ENCODE measurements at places on chromosomes 6 and 20. TPM values are rescaled to one million over a fixed set of nuclear protein-coding genes. Genes with fewer than 3 reads are reported as not detected.

Gene EYA2
- total RNA-seq = 25.5 TPM

- DNase-seq = no peak
- H3K4me3 ChIP-seq = no peak overlapping the region
- no peaks in the 10 kb centered on the region for H3K36me3 ChIP-seq
- no peaks in the 10 kb centered on the region for H3K4me1 ChIP-seq
- no peaks in the 10 kb centered on the region for H3K27me3 ChIP-seq
- H3K27ac ChIP-seq = no peak overlapping the region
Observed at GRCh38 chr6:12467706-12468670, 177.8 kb downstream of the EDN1 start.

DNA sequence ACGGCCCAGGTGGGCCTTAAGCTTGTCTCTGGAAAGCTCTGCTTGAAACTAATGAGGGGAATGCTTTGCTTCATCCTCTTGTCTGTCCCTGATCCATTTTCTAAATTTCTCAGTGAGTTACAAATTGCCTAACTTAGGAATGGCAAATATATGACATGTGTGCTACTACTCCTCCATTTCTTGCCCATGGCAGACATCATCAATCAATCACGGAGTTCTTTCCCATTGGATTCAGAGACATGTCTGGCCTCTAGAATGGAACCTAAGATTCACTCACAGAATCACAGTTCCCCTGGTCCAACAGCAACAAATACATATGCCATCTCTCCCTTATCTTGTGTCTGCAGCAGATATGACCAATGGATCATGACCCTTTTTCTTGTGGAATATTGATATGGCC is 6.6 kb upstream of the BPIFB4 start:
- no peaks in the 10 kb centered on the region for H3K36me3 ChIP-seq
- no peak overlapping the region for H3K27ac ChIP-seq
- H3K4me3 ChIP-seq = no peak overlapping the region
- no peak for DNase-seq
- no peaks in the 10 kb centered on the region for H3K27me3 ChIP-seq

Gene TMEM30A
- total RNA-seq = 62.4 TPM

- H3K4me1 ChIP-seq = no peaks in the 10 kb centered on the region
- peak; percentile 38 for DNase-seq
- no peak overlapping the region for H3K27ac ChIP-seq
- no peaks in the 10 kb centered on the region for H3K27me3 ChIP-seq
Observed at GRCh38 chr20:29079769-29080690, 2177.4 kb upstream of the DEFB115 start.

DNA sequence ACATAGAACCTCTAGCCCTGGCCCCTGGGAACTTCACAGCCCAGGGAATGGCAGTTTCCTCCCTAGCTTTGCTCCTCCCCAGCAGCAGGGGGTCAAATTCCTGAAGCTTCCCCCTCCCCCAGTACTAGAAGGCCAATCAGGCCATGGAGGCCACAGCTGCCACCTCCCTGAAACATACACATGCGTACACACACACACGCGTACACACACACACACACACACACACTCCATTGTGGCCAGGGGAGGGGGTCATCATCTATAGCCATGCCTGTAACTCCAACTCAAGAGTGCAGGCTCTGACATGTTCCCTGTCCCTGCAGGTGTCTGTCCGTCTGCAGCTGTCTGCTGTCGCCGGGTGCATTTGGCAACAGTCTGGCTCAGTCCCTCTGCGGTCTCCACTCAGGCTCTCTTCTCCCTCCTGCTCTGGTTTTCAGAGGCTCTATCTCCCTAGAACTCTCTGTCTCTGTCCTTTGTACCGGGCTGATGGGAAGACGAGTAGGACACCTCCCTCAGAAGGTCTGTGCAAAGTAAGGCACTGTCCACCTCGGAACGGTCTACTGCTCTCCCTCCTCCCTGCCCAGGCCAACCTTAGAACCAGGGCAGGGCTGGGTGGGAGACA is 1.4 kb downstream of the LRFN2 start:
- H3K36me3 ChIP-seq = no peaks in the 10 kb centered on the region
- H3K4me3 ChIP-seq = no peak overlapping the region
- H3K4me1 ChIP-seq = peaks cover 19% of the 10 kb centered on the region
- no peak for DNase-seq
- no peak overlapping the region for H3K27ac ChIP-seq
- peaks cover 59% of the 10 kb centered on the region for H3K27me3 ChIP-seq

GRCh38 chr6:141833001-141833655 is 299.6 kb upstream of the GJE1 start:
- no peaks in the 10 kb centered on the region for H3K4me1 ChIP-seq
- H3K27me3 ChIP-seq = no peaks in the 10 kb centered on the region
- DNase-seq = no peak
- no peak overlapping the region for H3K4me3 ChIP-seq
- H3K27ac ChIP-seq = no peak overlapping the region

Gene AVP
- total RNA-seq = not detected

Measured in tibial nerve (tissue), 4 donors.